ENCODE measurements at places on chromosomes 1 and 21.

- peaks cover 6% of the 10 kb centered on the region for H3K27me3 ChIP-seq
- H3K27ac ChIP-seq = no peak overlapping the region
- no peaks in the 10 kb centered on the region for H3K36me3 ChIP-seq
Measured at GRCh38 chr1:30409476-30410152, 313.8 kb downstream of the MATN1 start.

DNA sequence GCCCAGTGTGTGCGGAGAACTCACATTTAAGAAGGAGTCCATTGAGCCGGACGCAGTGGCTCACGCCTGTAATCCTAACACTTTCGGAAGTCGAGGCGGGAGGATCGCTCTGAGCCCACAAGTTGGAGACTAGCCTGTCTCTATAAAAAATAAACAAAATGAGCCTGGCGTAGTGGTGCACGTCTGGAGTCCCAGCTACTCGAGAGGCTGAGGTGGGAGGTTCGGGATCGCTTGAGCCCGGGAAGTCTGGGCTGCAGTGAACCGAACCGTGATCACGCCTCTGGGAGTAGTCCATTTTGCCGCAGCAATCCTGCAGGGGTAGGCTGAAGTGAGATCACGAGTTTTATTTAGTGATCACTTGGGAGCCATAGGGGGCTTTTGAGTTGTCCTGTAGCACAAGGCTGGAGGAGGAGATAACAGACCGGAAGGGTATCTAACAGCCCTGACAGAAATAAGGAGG, 497 bp upstream of the FUCA1 start:
- H3K27ac ChIP-seq = no peak overlapping the region
- no peak for DNase-seq
- H3K36me3 ChIP-seq = peaks cover 8% of the 10 kb centered on the region
- H3K4me3 ChIP-seq = peak overlapping the region; percentile 86

- peaks cover 30% of the 10 kb centered on the region for H3K36me3 ChIP-seq
- peak overlapping the region; percentile 87 for H3K4me3 ChIP-seq
- H3K27me3 ChIP-seq = no peaks in the 10 kb centered on the region
- H3K27ac ChIP-seq = peak overlapping the region; percentile 81
Measured at GRCh38 chr1:32201011-32201855, 838 bp downstream of the CCDC28B start.

- peaks cover 3% of the 10 kb centered on the region for H3K27me3 ChIP-seq
- H3K27ac ChIP-seq = no peak overlapping the region
- DNase-seq = no peak
- no peak overlapping the region for H3K4me3 ChIP-seq
Measured at GRCh38 chr1:43545695-43546387, 15.2 kb downstream of the PTPRF start.

GRCh38 chr1:172991674-172992400, 58.9 kb downstream of the TNFSF18 start:
- no peak for DNase-seq
- H3K4me1 ChIP-seq = no peaks in the 10 kb centered on the region
- H3K4me3 ChIP-seq = no peak overlapping the region
- H3K27ac ChIP-seq = no peak overlapping the region
- H3K27me3 ChIP-seq = no peaks in the 10 kb centered on the region

GRCh38 chr1:63403386-63403785, 36.0 kb downstream of the ALG6 start:
- no peaks in the 10 kb centered on the region for H3K27me3 ChIP-seq
- no peak overlapping the region for H3K27ac ChIP-seq
- no peak for DNase-seq

GRCh38 chr1:64440183-64440826, 29.6 kb upstream of the CACHD1 start:
- H3K27me3 ChIP-seq = no peaks in the 10 kb centered on the region
- no peak for DNase-seq
- H3K36me3 ChIP-seq = no peaks in the 10 kb centered on the region
- H3K27ac ChIP-seq = no peak overlapping the region
- no peak overlapping the region for H3K4me3 ChIP-seq

GRCh38 chr1:39043513-39043912, 17.4 kb downstream of the NDUFS5 start:
- H3K4me3 ChIP-seq = no peak overlapping the region
- peaks cover 8% of the 10 kb centered on the region for H3K36me3 ChIP-seq
- DNase-seq = no peak
- no peaks in the 10 kb centered on the region for H3K27me3 ChIP-seq

DNA sequence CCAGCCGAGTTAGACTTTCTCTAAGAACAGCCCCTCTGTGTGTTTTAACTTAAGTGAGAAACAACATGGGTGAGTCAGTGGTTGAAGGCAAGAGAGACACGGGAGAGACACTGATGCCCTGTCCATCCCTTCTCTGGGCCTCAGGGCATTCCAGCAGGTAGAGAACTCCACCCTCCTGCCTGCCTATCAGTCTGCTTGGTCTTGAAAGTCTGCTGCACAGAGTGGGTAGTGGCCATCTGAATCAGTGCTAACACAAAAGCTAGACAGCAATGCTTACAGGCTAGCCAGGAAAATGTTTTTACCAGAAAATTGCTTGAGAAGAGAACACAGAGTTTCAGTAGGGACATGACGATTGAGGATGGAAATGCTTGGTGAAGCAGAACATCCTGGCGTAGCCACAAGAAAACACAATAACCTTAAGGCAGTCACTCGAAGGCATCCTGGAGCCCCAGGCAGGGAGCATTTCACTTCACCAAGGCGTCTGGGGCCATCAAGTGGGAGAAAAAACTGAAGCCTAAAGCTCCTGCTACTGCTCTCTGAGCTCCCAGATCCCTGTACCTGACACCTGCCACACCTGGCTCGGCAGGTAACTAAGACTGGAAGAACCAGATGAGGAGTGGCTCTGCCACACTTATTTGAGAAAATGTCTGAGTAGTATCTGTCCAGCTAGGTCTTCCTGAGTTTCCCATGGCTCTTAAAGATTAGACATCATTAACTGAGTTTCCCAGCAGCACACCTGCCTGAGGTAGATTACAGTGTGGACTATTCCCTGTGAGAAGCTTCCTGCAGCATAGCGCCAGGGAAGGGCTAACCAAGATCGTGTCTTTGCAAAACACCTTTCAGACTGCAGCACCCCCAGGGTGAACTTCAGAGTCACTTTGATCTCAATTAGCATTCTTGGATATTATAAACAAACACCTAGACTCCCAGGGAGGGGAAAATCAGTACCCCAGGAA, 18.1 kb upstream of the LBR start:
- peak overlapping the region; percentile 57 for H3K27ac ChIP-seq
- peaks cover 73% of the 10 kb centered on the region for H3K4me1 ChIP-seq
- DNase-seq = no peak
- H3K27me3 ChIP-seq = no peaks in the 10 kb centered on the region

DNA sequence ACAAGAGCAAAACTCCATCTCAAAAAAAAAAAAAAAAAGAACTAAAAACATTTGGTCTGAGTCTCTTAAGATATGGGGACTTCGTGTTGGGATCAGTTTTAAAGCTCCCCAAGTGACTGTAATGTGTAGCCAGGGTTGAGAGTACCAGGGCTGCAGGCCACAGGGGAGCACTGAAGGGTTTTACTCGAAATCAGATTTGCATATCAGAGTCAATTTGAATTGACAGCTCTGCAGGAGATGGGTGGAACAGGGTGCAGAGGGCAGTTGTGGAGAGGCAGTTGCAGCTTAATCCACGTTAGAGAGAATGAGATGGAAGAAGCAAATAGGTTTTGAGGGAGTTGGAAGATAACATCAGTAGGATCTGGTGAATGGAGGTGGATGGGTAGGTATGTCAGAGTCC, 20.6 kb upstream of the ELOA start:
- no peak overlapping the region for H3K4me3 ChIP-seq
- DNase-seq = no peak
- peaks cover 12% of the 10 kb centered on the region for H3K4me1 ChIP-seq

- H3K36me3 ChIP-seq = no peaks in the 10 kb centered on the region
- no peak for DNase-seq
- no peak overlapping the region for H3K4me3 ChIP-seq
- no peaks in the 10 kb centered on the region for H3K4me1 ChIP-seq
Measured at GRCh38 chr1:201631037-201631436, 92.1 kb downstream of the NAV1 start.

DNA sequence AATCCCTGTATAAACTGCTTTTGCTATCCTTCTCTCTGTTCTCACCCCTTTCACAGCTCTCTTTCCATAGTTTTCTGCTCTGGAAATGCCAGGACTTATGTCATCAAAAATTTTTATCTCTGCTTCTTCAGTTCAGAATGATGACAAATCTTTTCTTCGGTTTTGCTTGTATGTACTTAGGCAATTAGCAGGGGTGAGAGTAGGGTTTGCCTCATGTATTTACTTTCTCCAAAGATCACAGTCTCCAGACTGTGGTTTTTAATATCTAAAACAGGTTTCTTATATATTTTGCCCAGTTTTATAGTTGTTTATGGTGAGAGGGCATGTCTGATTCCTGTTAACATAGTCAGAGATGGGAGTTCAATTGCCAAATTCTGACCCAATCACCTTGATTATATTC, 235.4 kb upstream of the LYPLAL1 start:
- H3K27ac ChIP-seq = no peak overlapping the region
- H3K36me3 ChIP-seq = no peaks in the 10 kb centered on the region

- H3K36me3 ChIP-seq = no peaks in the 10 kb centered on the region
- peak overlapping the region; percentile 47 for H3K27ac ChIP-seq
Measured at GRCh38 chr1:94418664-94419655, 771 bp downstream of the ABCD3 start.

- H3K4me1 ChIP-seq = no peaks in the 10 kb centered on the region
- H3K27ac ChIP-seq = no peak overlapping the region
- H3K27me3 ChIP-seq = peaks cover 9% of the 10 kb centered on the region
- H3K36me3 ChIP-seq = no peaks in the 10 kb centered on the region
- H3K4me3 ChIP-seq = no peak overlapping the region
- no peak for DNase-seq
Measured at GRCh38 chr1:180560868-180561600, 2.3 kb downstream of the OVAAL start.

- H3K36me3 ChIP-seq = peaks cover 99% of the 10 kb centered on the region
- H3K4me3 ChIP-seq = no peak overlapping the region
- H3K4me1 ChIP-seq = no peaks in the 10 kb centered on the region
- H3K27ac ChIP-seq = no peak overlapping the region
- no peaks in the 10 kb centered on the region for H3K27me3 ChIP-seq
- DNase-seq = no peak
Measured at GRCh38 chr21:29064850-29065481, 8.5 kb downstream of the CCT8 start.

GRCh38 chr1:11985851-11986250, 5.6 kb downstream of the MFN2 start:
- no peak overlapping the region for H3K4me3 ChIP-seq
- H3K27ac ChIP-seq = no peak overlapping the region
- H3K36me3 ChIP-seq = peaks cover 51% of the 10 kb centered on the region
- H3K4me1 ChIP-seq = peaks cover 12% of the 10 kb centered on the region
- no peak for DNase-seq

DNA sequence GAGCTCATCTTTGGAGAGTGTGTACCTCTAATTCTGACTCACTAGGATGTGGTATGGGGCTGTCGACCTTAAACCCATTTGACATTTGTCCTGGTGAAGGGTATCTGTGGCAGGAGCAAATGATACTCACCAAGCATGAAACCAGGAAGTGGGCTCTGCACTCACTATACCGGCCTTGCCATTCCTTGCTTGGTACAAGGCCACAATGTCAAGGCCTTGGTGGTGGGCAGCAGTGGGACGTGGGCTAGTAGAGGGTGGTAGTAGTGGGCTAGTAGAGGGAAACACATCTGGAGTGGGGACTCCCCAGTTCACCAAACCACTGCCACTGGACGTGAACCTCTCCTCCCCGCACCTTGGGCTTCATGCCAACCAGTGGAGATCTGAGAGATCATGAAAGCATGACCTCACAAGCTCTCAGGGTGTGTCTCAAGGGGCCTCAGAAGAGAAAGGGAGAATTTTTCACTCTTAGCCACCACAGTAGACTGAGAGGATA, 11.5 kb downstream of the TNFSF4 start:
- peaks cover 6% of the 10 kb centered on the region for H3K4me1 ChIP-seq
- H3K4me3 ChIP-seq = no peak overlapping the region
- peak; percentile 27 for DNase-seq
- no peaks in the 10 kb centered on the region for H3K27me3 ChIP-seq
- no peaks in the 10 kb centered on the region for H3K36me3 ChIP-seq
